ENCODE measurements at places on chromosomes 4 and X. TPM values are rescaled to one million over a fixed set of nuclear protein-coding genes. Genes with fewer than 3 reads are reported as not detected.

HERC5 gene
- 5.8 TPM for polyA plus RNA-seq

CUL4B gene
- polyA plus RNA-seq, result 67.6 TPM

DNA sequence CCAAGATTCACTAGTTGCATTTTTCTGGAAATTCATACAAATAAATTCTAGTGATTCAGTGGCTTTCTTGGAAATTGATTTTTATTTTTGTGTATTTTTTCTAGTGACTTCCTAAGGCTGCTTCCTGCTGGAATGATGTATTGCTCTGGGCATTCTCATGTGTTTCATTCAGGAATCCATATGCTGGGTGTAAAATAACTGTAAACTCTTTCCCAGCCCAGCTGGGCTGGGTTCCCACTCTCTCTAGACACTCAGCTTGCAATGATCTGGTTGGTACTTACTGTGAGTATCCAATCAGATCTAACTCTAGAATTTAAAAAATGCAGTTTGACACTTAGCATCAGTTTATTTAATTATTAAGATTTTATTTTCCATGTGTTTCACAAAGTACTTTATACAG is 882.2 kb downstream of the STIM2 start:
- DNase-seq, result no peak

DNA sequence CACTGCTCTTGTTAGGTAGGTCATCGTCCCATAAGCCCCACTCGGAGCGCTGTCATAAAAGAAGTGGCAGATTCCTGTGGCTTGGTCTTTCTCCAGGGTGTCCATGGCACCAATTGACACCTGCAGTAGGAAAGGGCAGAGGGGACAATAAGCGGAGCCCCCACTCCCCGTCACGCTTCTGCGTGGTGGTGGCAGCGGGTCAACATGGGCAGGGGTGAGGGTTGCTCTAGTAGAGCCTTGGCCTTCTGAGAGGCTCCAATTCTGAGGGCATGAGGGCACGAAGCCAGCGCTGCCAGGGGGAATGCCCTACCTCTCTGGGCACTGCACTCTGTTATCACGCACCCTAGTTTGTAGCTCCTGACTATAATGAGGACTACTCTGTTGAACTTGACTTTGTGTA is 90.4 kb downstream of the PHKA2 start:
- no peak for DNase-seq

DNA sequence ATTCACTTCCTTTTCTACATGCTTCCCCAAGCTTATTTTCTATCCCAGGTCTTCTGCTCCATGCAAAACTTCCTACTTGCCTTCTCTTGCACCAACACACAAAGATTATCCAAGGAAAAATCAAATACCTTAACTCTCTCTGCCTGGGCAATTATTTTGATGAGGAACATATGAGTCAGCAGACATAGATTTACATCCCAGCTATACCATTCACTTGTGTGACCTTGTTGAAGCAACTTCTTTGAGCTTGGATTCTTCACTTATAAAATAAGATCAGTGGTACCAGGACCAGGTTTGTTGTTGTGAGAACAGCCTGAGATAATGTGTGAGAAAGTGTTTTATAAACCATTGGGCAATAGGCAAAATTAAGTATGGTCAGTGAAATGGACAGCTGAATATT is 39.1 kb upstream of the TMEM192 start:
- DNase-seq, result no peak

HSFX4 gene
- 0.50 TPM for polyA plus RNA-seq

GRCh38 chr4:153555730-153556434 is 89.7 kb downstream of the TMEM131L start:
- DNase-seq, result no peak

DNA sequence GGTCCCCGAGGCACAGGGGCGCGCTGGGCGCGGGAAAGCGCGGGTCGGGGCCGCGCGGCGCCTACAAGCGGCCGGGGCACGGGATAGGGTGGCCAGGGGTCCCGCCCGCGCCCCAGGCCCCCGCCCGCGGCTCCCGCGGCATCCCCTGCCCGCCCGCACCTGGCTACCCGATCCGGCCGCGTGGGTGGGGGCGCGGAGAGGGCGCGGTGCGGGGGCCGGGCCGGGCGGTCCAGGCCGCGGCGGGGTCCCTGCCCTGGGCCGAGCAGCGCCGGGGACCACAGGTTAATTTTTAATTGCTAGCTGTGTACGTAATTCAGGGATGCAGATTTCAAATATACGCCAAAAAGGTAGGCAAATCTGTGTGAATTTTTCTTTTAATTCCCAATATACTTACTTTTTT is 44.3 kb upstream of the FAM47C start:
- no peak for DNase-seq

AWAT2 gene
- not detected for polyA plus RNA-seq

DNA sequence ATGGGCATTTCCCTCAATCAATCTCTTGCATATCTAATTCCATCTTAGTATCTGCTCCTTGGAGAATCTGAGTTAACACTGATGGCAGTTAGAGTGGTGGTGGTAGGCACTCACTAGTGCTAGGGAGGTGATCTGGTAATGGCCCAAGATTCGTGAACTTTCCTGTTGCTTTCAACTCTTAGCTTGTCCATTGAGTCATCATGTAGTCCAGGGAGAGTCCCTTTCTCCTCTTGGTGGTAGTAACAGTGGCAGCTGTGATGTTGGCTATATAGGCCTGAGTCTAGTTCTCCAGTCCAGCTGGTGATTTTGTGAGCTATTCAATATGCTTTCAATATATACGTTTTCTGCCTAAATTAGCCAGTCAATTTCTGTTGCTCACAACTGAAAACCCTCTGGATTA is 7.0 kb upstream of the XKRX start:
- DNase-seq, result no peak

GRCh38 chr4:189436207-189436606 is 504.5 kb upstream of the FRG1 start:
- no peak for DNase-seq

DNA sequence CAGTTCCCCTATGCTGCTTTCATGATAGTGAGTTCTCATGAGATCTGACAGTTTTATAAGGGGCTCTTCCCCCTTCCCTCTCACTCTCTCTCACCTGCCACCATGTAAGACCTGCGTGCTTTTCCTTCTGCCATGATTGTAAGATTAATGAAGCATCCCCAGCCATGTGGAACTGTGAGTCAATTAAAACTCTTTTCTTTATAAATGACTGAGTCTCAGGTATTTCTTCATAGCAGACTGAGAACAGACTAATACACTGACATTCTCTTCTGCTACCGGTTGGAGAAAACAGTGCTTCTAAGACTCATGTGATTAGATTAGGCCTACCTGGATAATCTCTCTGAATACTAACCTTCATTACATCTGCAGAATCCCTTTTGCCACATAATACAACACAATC is 45.4 kb upstream of the TRPC5OS start:
- no peak for DNase-seq

GRCh38 chr4:84089652-84090437 is 409.2 kb downstream of the NKX6-1 start:
- no peak for DNase-seq

DNA sequence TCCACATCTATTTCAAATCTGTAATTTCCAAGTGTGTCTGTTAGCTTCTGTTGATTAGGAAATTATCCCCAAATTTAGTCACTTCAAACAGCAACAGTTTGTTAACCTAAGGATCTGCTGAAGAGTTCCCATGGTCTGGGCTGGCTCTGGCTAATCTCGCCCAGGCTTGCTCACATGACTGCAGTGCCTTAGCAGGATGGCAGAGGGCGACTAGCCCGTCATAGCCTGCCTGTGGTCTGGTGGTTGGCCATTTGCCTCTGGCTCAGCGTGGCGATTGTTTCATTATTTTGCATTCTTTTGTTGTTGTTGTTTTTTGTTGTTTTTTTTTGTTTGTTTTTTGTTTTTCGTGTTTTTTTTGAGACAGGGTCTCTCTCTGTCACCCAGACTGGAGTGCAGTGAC is 264.0 kb downstream of the TRIML1 start:
- DNase-seq, result no peak
